ENCODE measurements at places on chromosomes 4 and X. TPM values are rescaled to one million over a fixed set of nuclear protein-coding genes. Genes with fewer than 3 reads are reported as not detected.

The MORF4L2 gene
- total RNA-seq, result 417 TPM

The MTNR1A gene
- not detected for total RNA-seq

The PCYT1B gene
- not detected for total RNA-seq

DNA sequence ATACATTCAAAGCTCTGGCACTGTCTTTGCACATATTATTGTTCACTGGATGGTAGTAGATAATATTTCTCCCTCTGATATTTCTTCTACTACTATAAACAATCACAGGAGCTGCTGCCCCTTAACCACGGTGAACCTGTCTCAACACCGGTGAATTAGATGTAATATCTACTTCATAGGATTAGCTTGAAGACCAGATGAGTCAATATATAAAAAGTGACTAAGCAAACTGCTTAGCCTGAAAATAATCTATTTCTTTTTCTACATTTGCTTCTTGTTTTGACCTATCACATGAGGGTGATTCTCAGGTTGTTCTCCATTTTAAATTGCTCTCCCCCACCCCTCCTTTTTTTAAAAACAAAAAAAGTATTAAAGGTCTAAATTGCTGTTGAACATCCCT, 645.5 kb downstream of the ANKRD50 start:
- H3K4me3 ChIP-seq, result no peak overlapping the region
- no peak overlapping the region for H3K27ac ChIP-seq
- H3K27me3 ChIP-seq, result no peaks in the 10 kb centered on the region
- H3K36me3 ChIP-seq, result no peaks in the 10 kb centered on the region

DNA sequence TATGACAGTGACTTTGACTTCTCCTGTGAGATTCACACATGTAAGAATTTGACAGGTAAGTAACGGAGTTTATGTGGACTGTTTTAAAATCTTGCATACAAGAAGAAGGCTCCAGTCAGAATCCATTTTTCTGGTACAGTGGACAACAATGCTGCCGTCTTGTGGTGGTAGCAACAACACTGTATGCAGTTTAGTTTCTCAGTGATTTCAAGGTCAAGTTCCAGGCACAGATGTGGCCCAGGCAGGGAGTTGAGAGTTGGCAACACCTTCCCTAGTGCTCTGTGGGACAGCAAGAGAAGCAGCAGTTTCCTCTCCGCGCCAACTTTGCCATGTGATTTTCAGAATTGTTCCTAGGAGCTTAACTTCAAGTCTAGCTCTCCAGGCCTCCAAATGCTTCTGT, 56.0 kb upstream of the STPG2 start:
- H3K4me1 ChIP-seq, result no peaks in the 10 kb centered on the region
- H3K27me3 ChIP-seq, result no peaks in the 10 kb centered on the region
- H3K27ac ChIP-seq, result no peak overlapping the region
- H3K4me3 ChIP-seq, result no peak overlapping the region

- no peaks in the 10 kb centered on the region for H3K4me1 ChIP-seq
- no peaks in the 10 kb centered on the region for H3K27me3 ChIP-seq
- no peaks in the 10 kb centered on the region for H3K36me3 ChIP-seq
- H3K4me3 ChIP-seq, result no peak overlapping the region
- no peak for DNase-seq
- H3K27ac ChIP-seq, result no peak overlapping the region
Measured at GRCh38 chr4:133263104-133263503, 114.0 kb downstream of the PCDH10 start.

DNA sequence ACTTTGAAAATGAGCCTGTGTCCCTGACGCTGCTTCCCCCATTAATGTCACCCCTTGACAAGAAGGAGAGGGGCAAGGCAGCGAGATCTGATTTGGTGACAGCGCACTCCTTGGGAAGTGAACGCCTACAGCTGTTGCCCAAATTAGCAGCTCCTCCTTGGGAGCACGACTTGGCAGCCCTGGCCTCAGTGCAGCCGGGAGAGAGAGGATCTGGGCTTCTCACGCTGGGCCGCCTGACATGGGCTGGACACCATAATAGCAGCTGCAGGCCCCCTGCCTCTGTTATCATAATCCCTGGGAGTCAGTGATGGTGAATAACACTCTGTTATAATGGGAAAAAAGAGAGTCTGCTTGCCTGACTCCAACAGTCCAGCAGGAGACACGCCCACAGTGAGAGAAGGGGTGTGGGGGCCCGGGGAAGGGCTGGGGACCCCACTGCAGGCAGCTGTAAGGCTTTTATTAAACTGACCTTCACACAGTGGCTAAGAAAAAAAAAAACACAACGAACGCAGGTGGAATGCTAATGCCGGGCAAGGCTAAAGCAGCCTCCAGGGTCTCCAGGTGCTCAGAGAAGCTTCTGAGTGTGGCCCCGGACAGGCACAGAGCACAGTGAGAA, 73.3 kb downstream of the PSAPL1 start:
- H3K36me3 ChIP-seq, result no peaks in the 10 kb centered on the region
- peaks cover 5% of the 10 kb centered on the region for H3K4me1 ChIP-seq
- no peak for DNase-seq
- no peaks in the 10 kb centered on the region for H3K27me3 ChIP-seq

- H3K27me3 ChIP-seq, result peaks cover 73% of the 10 kb centered on the region
- no peak for DNase-seq
Measured at GRCh38 chr4:3637326-3638016, 105.2 kb upstream of the LRPAP1 start.

- H3K36me3 ChIP-seq, result no peaks in the 10 kb centered on the region
- no peak overlapping the region for H3K4me3 ChIP-seq
- H3K27ac ChIP-seq, result no peak overlapping the region
Measured at GRCh38 chr4:1030559-1030958, 19.1 kb downstream of the FGFRL1 start.
